ENCODE measurements at places on chromosomes 2 and 18.

DNA sequence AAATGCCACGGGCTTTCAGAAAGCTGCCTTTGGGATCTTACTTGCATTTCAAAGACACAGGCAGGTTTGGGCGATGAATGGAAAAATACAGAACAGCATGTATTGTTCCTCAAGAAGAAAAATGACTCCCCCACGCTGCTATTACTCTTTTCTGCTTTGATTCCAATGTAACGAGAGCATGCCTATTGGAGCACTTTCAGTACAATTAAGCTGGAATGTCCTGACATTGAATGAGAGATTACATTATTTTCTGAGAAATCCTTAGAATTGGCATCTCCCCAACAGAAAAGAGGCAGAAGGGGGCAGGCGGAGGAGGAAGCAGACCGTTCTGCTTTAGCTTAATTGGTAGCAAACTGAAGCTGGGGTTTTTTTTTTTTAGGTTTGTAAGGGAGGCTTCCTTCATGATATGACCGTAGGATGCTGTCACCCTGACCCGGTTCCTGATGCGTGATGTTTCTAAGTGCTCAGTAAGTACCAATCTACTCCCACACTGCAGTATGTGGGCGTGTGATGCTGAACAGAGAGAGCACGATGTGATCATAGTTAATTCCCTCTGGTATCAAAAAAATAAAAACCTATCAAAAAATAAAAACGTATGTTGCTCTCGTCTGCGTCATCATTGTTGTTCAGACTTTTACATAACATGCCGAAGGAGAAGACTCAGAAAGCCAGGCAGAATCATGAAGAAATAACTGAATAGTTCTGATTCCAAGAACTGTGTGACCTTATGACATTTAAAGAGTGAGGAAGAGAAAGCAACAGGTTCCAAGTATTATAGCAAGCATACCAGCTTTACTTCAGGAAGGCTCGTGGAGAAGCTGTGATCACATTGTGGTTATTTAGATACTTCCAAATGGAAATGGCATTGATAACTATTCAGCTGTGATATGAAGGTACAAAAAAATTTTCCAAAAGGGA, 40.5 kb downstream of the LONRF2 start:
- no peak for DNase-seq

- DNase-seq = no peak
Observed at GRCh38 chr2:170862286-170862902, 45.7 kb downstream of the GAD1 start.

GRCh38 chr2:215876139-215876936, 137.0 kb downstream of the MREG start:
- no peak for DNase-seq

GRCh38 chr2:25279091-25279651, 62.6 kb downstream of the DNMT3A start:
- no peak for DNase-seq

GRCh38 chr2:34570266-34570872, 971.3 kb upstream of the FAM98A start:
- DNase-seq = no peak

- no peak for DNase-seq
Observed at GRCh38 chr2:123073371-123073770, 951.7 kb upstream of the CNTNAP5 start.

DNA sequence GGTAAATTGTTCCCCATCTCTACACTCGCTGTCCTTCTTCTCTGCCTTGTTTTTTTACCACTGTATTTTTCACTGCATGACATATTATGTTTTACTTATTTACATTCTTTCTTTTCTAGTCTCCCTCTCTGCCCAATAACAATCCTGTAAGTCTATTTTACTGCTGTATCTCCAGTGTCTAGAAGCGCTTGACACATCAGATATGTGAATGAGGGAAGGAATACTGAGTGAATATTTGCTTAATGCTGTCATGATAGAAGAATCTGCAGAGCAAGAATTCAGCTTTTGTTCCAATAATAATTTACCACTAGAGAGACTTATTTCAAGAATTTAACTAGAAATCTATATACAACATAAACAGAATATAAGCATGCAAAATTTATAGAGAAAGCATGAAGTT, 99.5 kb downstream of the GALNT13 start:
- DNase-seq = no peak

DNA sequence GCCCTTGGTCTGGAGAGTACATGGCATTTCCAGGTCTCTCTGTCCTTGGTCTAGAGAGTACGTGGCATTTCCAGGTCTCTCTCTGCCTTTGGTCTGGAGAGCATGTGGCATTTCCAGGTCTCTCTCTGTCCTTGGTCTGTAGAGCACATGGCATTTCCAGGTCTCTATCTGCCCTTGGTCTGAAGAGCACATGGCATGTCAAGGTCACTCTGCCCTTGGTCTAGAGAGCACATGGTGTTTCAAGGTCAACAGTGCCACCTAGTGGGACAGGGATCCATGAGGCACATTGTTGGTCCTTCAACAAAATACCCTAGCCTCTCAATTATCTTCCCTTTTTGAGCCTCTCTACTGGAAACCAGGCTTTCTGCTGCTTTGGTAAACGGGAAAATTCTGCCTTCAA, 250.2 kb downstream of the OTX1 start:
- DNase-seq = no peak

GRCh38 chr18:26290385-26290784, 64.1 kb downstream of the TAF4B start:
- no peak for DNase-seq

DNA sequence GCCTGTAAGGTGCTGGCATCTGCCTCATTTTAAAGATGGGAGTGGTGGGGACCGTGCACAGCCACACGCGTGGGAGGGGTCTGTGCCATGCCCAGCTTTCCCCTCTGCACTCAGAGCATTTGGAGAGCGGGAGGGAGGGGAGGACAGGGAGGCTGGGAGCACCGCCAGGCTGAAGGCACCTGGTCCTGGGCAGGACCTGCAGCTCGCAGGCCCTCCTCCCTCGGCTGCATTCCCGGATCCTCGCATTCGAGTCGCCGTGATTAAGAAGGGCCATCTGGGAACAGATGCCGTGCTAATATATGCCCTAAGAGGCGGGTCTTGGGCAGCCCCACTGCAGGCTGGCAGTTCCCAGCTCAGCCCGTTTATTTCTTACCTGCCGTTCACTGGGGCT, 84.0 kb downstream of the PTGR3 start:
- peak; percentile 59 for DNase-seq

GRCh38 chr2:116810071-116810470, 1004.4 kb upstream of the DDX18 start:
- no peak for DNase-seq

DNA sequence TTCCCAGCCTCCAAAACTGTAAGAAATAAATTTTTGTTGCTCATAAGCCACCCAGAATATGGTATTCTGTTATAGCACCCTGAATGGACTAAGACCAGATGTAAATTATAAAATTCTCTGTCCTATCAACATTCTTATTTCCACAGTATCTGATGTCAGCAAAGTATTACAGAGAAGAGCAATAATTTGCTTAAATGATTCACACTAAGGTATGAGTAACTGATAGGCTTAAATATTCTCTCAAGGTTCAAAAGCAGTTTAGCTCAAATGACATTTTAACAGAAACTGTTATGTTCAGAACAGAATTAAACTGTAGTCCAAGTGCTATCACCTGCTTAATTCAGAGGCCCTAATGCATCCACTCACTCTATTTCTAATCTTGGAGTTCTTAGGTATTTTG, 12.8 kb downstream of the SESTD1 start:
- DNase-seq = no peak

DNA sequence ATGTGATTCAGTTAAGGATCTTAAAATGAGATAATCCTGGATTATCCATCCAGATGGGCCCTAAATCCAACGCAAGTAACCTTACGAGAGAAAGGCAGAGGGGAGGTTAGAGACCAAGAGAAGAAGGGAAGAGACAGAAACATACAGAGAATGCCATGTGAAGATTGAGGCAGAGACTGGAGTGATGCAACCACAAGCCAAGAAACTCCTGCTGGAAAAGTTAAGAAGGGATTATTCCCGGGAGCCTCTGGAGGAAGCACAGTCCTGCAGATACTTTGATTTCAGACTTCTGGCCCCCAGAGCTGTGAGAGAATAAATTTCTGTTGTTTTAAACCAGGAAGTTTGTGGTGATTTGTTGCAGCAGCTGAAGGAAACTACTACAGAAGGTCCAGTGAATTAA, 992.7 kb downstream of the BCL11A start:
- DNase-seq = no peak

DNA sequence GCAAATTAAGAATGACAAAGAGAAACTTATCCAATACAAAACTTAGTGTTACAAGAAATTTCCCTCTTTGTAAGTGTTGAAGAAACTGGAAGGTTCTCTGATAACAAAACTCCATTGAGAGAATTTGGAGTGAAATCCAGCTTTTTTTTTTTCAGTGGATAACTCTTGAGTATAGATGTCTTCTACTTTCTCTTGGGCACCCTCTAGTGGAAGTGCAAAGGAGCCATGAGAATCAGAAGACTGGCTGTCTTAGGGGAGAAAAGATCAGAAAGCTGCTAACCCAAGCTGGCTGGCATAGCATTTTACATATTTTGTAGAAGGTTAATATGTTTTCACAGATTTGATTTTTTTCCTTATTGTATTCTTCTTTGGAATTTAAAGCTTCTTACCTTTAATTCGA, 138.8 kb upstream of the SATB2 start:
- DNase-seq = no peak

DNA sequence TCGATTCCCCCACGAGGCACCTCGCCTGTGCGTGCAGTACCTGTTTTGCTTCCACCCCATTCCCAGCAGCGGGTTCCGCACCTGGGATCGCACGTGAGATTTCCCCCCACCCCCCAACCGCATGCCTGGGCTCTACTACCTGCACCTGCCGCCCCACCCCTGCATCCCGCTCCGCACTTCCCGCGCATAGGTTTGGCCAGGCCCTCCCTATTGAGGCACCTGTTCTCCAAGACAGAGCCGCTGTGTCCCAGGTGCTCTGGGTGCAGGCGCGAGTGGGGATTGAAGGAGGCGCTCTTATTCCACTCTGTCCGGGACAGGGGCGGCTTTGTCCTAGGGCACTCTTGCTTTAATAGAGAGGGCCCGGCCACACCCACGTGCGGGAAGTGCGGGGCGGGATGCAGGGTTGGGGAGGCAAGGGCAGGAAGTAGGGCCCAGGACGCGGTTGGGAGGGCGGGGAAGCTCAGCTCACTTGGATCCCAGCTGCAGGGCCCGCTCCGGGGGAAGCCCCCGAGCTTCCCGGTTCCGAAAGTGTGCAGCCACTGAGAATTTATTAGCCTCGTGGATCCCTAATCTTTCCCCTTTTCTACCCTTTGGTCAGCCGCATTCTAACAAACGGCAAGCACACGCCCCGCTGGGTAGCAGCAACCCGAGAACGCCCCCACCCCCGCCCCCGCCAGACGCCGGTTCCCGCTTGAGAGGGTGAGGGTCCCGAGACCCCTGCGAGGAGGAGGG, 670 bp upstream of the MOCOS start:
- no peak for DNase-seq

- DNase-seq = no peak
Observed at GRCh38 chr2:102063487-102063911, 71.7 kb downstream of the IL1R2 start.

DNA sequence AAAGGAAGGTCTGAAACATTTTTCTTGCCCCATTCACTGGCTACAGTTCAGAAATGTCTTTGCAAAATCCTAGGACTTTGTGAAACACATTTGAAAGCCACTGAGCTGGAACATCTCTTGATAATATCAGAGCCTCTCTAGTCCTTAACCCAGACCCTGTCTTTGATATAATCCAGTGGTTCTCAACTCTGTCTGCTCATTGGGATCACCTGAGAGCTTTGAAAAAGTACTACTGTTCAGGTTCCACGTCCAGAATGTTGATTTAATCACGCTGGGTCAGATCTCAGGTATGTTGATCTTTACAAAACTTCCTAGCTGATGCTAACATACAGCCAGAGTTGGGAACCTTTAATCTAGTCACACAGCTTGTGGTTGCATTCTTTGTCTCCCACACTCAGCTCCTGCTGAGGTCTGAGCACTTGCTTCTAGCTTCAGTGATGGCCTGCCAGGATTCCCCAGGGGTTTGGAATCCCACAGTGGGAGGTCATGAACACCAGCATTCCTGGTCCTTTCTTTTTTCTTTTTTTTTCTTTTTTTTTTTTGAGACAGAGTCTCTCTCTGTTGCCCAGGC, 262.7 kb downstream of the SETBP1 start:
- no peak for DNase-seq

- no peak for DNase-seq
Observed at GRCh38 chr2:134232461-134232860, 21.4 kb upstream of the MGAT5 start.

- DNase-seq = no peak
Observed at GRCh38 chr2:100563407-100564247, 834 bp downstream of the PDCL3 start.

GRCh38 chr2:240839152-240840143, 19.4 kb upstream of the KIF1A start:
- DNase-seq = no peak

DNA sequence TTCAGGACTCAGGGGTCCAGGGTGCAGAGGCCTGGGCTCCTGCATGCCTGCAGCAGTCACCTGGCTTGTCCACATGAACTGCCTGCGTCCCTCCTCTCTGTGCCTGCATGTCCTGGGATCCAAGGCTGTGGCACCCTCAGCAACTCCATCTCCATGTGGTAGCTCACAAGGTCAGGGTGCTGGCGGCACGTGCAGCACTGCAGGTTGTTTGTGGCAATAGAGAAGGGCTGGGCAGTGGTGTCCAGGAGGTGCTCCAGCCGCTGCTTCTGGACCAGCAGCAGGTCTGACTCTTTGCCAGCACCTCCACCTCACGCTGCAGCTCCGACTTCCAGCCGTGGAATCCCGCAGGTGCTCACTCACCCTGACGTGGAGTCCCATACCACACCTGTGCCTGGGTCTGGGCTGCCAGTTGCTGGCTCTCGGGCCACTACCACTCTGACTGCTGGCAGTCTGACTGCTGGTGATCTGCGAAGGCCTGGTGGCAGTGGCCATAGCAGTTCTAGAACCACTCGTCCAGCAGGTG, 28.8 kb upstream of the IMP4 start:
- DNase-seq = no peak

- DNase-seq = no peak
Observed at GRCh38 chr2:30990176-30990575, 148.1 kb downstream of the GALNT14 start.

- no peak for DNase-seq
Observed at GRCh38 chr2:44730593-44730992, 210.9 kb upstream of the SIX3 start.

DNA sequence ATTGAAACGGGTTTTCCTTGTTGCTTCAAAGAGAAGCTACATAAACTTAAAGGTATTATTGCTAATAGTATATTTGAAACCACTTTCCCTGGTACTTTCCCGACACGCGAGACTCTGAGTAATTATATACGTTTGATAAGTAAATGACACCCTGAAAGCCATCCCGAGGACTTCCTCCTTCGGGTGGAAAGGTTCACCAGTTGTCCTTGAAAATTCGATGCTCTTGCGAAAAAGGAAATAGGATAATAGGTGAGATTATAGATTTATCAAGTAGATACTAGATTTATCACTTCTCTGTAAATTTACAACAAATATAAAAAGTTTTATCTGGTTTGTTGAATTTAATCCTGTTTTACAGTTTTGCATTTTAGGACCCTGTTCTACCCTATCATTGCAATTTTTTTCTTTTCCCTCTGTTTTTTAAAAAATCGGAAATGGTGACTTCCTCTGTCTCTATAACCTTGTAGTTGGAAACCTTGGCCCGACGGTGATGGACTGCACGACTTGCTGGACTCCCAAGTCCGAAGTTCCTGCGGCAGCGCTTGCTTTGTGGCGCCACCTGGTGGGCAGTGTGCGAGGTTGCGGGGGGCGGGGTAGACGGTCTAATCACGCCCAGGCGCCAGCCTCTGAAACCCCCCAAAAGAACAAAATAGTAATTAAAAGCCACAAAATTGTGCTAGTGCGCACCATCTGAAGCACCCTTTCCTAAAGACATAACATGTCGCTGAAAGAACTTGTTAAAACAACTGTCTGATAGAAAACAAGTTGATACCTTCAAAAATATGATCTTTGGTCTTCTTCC, 972 bp upstream of the DLX2 start:
- DNase-seq = no peak
